A549 treated with DMSO at 1 μM for 4 hours (cell line): ENCODE measurements at places on chromosomes 2 and 18. TPM values are rescaled to one million over a fixed set of nuclear protein-coding genes. Genes with fewer than 3 reads are reported as not detected.

Gene GCA
- total RNA-seq = 5.3 to 7.6 TPM (median 5.6 TPM) in 5 replicates

Gene SLC14A1
- 0.17 to 0.21 TPM (median 0.19 TPM) in 4 of 5 replicates, not detected in the other for total RNA-seq

Gene PLCL1
- 0.07 TPM in 1 of 5 replicates, not detected in the others for total RNA-seq

Gene ALPG
- total RNA-seq = 0.07 to 0.15 TPM (median 0.13 TPM) in 4 of 5 replicates, not detected in the other

Gene ICOS
- total RNA-seq = not detected in 5 replicates

Gene GAL3ST2
- 0.23 to 0.40 TPM (median 0.34 TPM) in 4 of 5 replicates, not detected in the other for total RNA-seq

Gene ANKRD62
- total RNA-seq = not detected in 5 replicates

Gene CYRIA
- 0.14 to 0.23 TPM (median 0.22 TPM) in 5 replicates for total RNA-seq

Gene KIAA2012
- total RNA-seq = not detected in 5 replicates

Gene MAP3K19
- total RNA-seq = not detected in 5 replicates

Gene TUBA4B
- 0.26 to 0.46 TPM (median 0.31 TPM) in 5 replicates for total RNA-seq

Gene MTIF2
- total RNA-seq = 39.3 to 46.1 TPM (median 44.7 TPM) in 5 replicates

Gene GALNT13
- total RNA-seq = 7.9 to 12.6 TPM (median 11.1 TPM) in 5 replicates

Gene LAMA3
- 29.5 to 44.3 TPM (median 41.7 TPM) in 5 replicates for total RNA-seq

Gene MGAT4A
- total RNA-seq = 0.78 to 1.7 TPM (median 1.3 TPM) in 5 replicates

Gene TUBA3E
- total RNA-seq = not detected in 5 replicates

Gene CELF4
- 0.05 TPM in 1 of 5 replicates, not detected in the others for total RNA-seq

Gene THSD7B
- total RNA-seq = not detected in 5 replicates

Gene DES
- 0.08 to 0.09 TPM in 2 of 5 replicates, not detected in the others for total RNA-seq

Gene AP1S3
- total RNA-seq = 23.7 to 33.6 TPM (median 31.4 TPM) in 5 replicates

Gene PLGLB1
- 0.19 to 1.2 TPM (median 0.92 TPM) in 4 of 5 replicates, not detected in the other for total RNA-seq

Gene VAMP5
- total RNA-seq = 0.15 TPM in 1 of 5 replicates, not detected in the others

Gene C1QL2
- 0.14 to 0.21 TPM (median 0.14 TPM) in 4 of 5 replicates, not detected in the other for total RNA-seq

Gene SPP2
- not detected in 5 replicates for total RNA-seq

Gene SAG
- total RNA-seq = not detected in 5 replicates

Gene MYO3B
- not detected in 5 replicates for total RNA-seq

Gene SOX11
- not detected in 5 replicates for total RNA-seq

Gene AMER3
- total RNA-seq = not detected in 5 replicates

Gene DOK6
- not detected in 5 replicates for total RNA-seq

Gene CCDC138
- total RNA-seq = 7.9 to 10.0 TPM (median 8.8 TPM) in 5 replicates

Gene VPS4B
- 19.4 to 24.0 TPM (median 22.1 TPM) in 5 replicates for total RNA-seq

Gene OBSL1
- total RNA-seq = 17.7 to 24.2 TPM (median 20.1 TPM) in 5 replicates

Gene CCDC148
- total RNA-seq = 0.13 to 0.55 TPM (median 0.38 TPM) in 5 replicates

Gene RFX8
- total RNA-seq = not detected in 5 replicates

Gene NEURL3
- 1.5 to 3.0 TPM (median 1.7 TPM) in 5 replicates for total RNA-seq

Gene DHRS9
- 2.4 to 3.9 TPM (median 3.1 TPM) in 5 replicates for total RNA-seq

Gene CHST10
- total RNA-seq = 15.8 to 18.2 TPM (median 17.2 TPM) in 5 replicates

Gene SLC9A4
- not detected in 5 replicates for total RNA-seq
